ENCODE measurements at places on chromosomes 4 and X.

GRCh38 chrX:67673741-67674274 is 130.0 kb downstream of the AR start:
- DNase-seq, result no peak

DNA sequence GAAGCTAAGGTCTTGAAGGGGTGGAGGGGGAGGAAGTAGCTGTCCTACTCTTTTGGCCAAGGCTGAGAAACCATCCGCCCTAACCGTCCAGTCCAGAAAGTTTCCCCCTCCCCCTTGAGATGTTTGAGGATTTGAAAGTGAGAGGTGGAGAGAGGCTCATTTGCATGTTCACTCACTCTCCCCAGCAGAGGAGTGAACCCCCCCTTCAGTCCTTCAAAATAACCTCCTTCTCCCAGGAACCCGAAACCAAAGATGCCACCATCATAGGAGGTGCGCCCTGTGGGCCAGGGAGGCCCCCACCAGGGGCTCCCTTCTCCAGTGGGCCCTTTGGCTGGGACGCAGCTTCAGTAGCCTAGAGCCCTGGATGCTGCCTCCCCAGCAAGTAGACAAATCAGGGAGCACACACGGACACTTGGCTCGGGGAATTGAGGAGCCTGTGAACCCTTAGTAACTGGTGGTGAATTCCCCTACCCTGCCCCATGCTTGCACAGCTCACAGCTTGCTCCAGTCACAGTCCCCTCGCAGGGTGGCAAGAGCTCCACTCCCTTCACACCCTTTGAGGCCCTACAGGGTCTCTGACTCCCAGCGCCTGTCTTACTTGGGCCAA is 25.6 kb downstream of the ELF4 start:
- DNase-seq, result no peak

GRCh38 chr4:146061610-146062334 is 113.7 kb upstream of the LSM6 start:
- no peak for DNase-seq

DNA sequence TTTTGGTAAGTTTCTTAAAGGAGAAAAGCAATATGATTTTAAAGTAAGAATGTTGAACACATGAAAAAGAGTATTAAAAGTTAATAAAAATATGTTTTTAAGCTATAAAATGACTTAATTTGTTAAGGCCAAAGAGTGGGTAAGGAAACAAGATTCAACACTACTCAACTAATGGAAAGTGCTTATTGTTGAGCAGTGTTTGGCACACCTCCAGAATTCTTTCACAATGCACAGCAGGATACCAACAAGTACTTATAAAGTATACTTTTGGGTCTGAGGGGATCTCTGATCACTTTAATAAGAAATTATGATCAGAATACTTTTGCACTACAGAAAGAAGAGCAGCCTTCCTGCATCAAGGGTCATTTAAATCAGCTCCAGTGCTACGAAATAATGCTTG is 5.9 kb downstream of the LAMP2 start:
- peak; percentile 41 for DNase-seq

DNA sequence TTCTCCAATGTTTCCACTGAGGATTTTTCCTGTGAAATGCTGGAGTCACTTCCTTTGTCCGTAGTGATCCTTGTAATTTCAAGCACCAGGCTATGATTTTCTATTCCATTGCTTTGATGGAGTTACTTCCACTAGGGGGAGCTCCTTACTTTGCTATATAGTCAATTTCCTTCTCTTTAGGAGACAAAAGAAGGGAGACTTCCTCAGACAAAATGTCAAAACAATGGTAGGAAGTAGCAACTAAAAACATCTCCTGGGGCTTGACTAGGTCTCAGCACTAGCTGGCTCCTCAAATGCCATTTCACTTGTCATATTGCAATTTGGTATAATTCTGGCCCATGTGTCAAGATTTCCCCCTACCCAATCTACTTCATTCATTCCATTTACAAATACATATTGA is 24.1 kb downstream of the ZCCHC12 start:
- DNase-seq, result peak; percentile 52

DNA sequence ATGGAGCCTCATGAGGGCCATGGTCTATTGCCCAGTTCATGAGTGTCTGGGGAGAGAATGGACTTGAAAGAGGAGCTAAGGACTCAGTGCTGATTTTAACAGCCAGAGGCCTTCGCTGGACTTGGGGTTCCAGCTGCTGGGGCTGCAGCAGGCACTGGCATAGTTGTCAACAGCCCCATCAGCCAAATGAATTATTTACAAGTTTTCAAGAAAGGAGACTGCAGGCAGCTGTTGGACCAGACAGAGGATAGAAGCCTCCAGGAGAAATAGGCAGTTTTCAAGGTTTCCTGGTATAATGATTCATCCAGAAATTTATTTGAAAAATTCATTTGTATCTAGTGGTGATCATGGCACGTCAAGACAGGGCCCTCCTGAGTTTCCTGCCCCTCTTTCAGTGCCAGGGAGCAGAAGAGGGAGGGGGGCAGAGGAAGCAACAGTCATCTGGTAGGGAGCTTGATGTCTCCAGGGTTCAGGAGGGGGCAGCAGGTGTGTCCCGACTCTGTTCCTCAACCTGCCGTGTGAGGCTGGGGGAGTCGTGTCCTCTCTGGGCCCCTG is 63.1 kb upstream of the GPR78 start:
- no peak for DNase-seq

Data from hematopoietic multipotent progenitor cell treated with erythropoietin and hydrocortisone succinate and interleukin-3 and kit ligand, for 8 days (in vitro differentiated cells).